Hindlimb muscle (tissue), 1 donor: ENCODE measurements at places on chromosomes 2 and 18. TPM values are rescaled to one million over a fixed set of nuclear protein-coding genes. Genes with fewer than 3 reads are reported as not detected.

GALNT5 gene
- 1.7 TPM for polyA plus RNA-seq

RAMP1 gene
- 55.1 TPM for polyA plus RNA-seq

NT5C1B gene
- not detected for polyA plus RNA-seq

PDCD1 gene
- 0.12 TPM for polyA plus RNA-seq

FSIP2 gene
- 1.1 TPM for polyA plus RNA-seq

NT5DC4 gene
- not detected for polyA plus RNA-seq

MGAT4A gene
- 4.8 TPM for polyA plus RNA-seq

DNAJC10 gene
- polyA plus RNA-seq, result 52.3 TPM

CNRIP1 gene
- polyA plus RNA-seq, result 22.4 TPM

SCN7A gene
- 46.2 TPM for polyA plus RNA-seq

EFHD1 gene
- 26.3 TPM for polyA plus RNA-seq

AFF3 gene
- 3.9 TPM for polyA plus RNA-seq

TUBA3E gene
- polyA plus RNA-seq, result not detected

DSG4 gene
- polyA plus RNA-seq, result not detected

SKOR2 gene
- not detected for polyA plus RNA-seq
